Keratinocyte (primary cell): ENCODE measurements at places on chromosomes 13 and 19. TPM values are rescaled to one million over a fixed set of nuclear protein-coding genes. Genes with fewer than 3 reads are reported as not detected.

Gene RXFP2
- not detected in 3 replicates for polyA plus RNA-seq

Gene KLK8
- polyA plus RNA-seq, result 88.8 to 232 TPM (median 118 TPM) in 3 replicates

Gene NLRP5
- polyA plus RNA-seq, result not detected in 3 replicates

Gene PRSS57
- polyA plus RNA-seq, result not detected in 3 replicates

Gene ZNF525
- polyA plus RNA-seq, result 6.7 to 9.5 TPM (median 9.5 TPM) in 3 replicates

Gene PSMD8
- 346 to 528 TPM (median 350 TPM) in 3 replicates for polyA plus RNA-seq

Gene MRPL34
- 49.2 to 63.7 TPM (median 59.6 TPM) in 3 replicates for polyA plus RNA-seq

Gene NMRK2
- polyA plus RNA-seq, result not detected in 3 replicates

Gene IFNL1
- not detected in 3 replicates for polyA plus RNA-seq

Gene ZNF888
- polyA plus RNA-seq, result 2.0 to 3.1 TPM (median 2.2 TPM) in 3 replicates

Gene CGB8
- not detected in 3 replicates for polyA plus RNA-seq

Gene SLC7A10
- not detected in 3 replicates for polyA plus RNA-seq

Gene KLK2
- 0.07 to 0.14 TPM in 2 of 3 replicates, not detected in the other for polyA plus RNA-seq

DNA sequence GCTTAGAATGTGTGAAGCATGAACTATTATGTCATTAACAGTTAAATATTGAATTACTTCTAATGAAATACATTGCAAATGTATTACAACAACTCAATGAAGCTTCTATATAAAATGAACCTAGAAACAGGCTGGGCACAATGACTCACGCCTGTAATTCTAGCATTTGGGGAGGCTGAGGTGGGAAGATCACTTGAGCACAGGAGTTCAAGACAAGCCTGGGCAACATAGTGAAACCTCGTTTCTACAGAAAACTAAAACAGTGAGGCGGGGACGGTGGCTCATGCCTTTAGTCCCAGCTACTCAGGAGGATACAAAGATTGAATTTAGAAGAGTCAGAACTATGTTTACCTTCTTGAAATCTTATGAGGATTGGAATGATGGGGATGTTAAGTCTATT, 505.1 kb downstream of the SLITRK5 start:
- H3K4me3 ChIP-seq, result no peak overlapping the region
- H3K27me3 ChIP-seq, result no peaks in the 10 kb centered on the region
- no peak overlapping the region for H3K27ac ChIP-seq
- DNase-seq, result no peak
- no peaks in the 10 kb centered on the region for H3K36me3 ChIP-seq

- no peak overlapping the region for H3K4me3 ChIP-seq
- H3K36me3 ChIP-seq, result no peaks in the 10 kb centered on the region
- no peak overlapping the region for H3K27ac ChIP-seq
- peaks cover 18% of the 10 kb centered on the region for H3K4me1 ChIP-seq
- no peak for DNase-seq
Measured at GRCh38 chr13:40533072-40533471, 133.4 kb downstream of the FOXO1 start.

DNA sequence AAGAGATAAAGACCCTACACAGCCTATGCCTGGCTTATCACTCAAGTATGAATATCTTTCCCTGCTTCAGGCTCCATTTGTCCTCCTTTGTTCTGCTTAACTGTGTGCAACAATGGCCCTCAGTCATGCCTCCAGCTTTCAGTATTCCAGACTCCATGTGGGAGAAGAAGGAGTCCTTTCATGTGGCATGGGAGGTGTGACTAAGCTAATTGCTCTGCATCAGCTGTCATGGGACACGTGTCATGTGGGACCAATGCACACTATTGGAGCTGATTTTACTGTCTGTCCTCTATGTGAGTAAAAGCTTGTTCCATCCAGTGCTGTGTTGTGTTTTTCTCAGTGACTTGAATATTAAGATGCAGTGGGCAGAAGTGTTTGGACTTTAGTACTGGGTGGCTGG, 1198.3 kb downstream of the OLFM4 start:
- H3K27ac ChIP-seq, result no peak overlapping the region
- no peak for DNase-seq
- H3K27me3 ChIP-seq, result no peaks in the 10 kb centered on the region
- H3K4me1 ChIP-seq, result no peaks in the 10 kb centered on the region
- no peak overlapping the region for H3K4me3 ChIP-seq

- no peak for DNase-seq
- no peak overlapping the region for H3K27ac ChIP-seq
- no peaks in the 10 kb centered on the region for H3K27me3 ChIP-seq
- no peaks in the 10 kb centered on the region for H3K36me3 ChIP-seq
Measured at GRCh38 chr19:50967929-50968715, 1.3 kb downstream of the KLK6 start.

DNA sequence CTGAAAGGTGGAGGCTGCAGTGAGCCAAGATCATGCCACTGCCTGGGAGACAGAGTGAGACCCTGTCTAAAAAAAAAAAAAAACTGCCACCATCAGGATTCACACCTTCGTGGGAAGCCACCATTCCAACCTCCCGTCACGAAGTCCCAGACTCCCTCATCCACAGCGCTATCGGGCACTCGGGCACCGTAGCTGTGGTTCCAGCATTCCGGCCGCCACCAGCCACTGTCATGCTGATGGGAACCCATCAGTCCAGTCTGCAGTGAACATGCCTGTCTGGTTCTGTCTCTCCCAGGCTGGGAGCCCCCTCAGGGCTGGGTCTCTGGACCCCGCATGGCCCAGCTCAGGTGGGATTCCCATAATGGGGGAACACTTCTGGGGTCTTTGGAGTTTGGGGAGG, 27.5 kb downstream of the TINCR start:
- no peak for DNase-seq
- no peak overlapping the region for H3K4me3 ChIP-seq
- no peak overlapping the region for H3K27ac ChIP-seq
- H3K36me3 ChIP-seq, result no peaks in the 10 kb centered on the region
- H3K27me3 ChIP-seq, result no peaks in the 10 kb centered on the region
- peaks cover 17% of the 10 kb centered on the region for H3K4me1 ChIP-seq

DNA sequence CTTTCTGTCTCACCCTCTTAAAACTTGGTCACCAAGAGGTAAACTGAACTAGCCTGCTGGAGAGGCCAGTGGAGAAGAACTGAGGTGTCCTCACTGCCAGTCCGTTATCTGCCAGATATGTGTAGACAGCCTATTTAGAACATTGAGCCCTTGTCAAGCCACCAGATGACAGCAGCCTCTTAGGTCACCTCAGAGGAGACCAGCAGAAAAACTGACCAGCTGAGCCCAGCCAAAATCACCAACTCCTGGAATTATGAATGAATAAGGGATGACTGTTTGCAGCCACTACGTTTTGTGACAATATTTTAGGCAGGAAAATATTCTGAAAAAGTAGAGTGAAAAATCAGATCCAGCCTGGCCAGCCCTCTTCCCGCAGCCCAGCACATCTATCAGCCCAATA, 513.9 kb downstream of the DCT start:
- no peaks in the 10 kb centered on the region for H3K27me3 ChIP-seq
- DNase-seq, result no peak
- H3K36me3 ChIP-seq, result no peaks in the 10 kb centered on the region
- H3K4me3 ChIP-seq, result no peak overlapping the region

- no peak overlapping the region for H3K4me3 ChIP-seq
- no peak for DNase-seq
- H3K27me3 ChIP-seq, result peaks cover 92% of the 10 kb centered on the region
- H3K4me1 ChIP-seq, result peaks cover 7% of the 10 kb centered on the region
- H3K36me3 ChIP-seq, result no peaks in the 10 kb centered on the region
Measured at GRCh38 chr19:49430678-49431329, 5.6 kb downstream of the GFY start.

- H3K4me1 ChIP-seq, result no peaks in the 10 kb centered on the region
- H3K27ac ChIP-seq, result no peak overlapping the region
- no peak overlapping the region for H3K4me3 ChIP-seq
- peaks cover 3% of the 10 kb centered on the region for H3K27me3 ChIP-seq
- no peaks in the 10 kb centered on the region for H3K36me3 ChIP-seq
Measured at GRCh38 chr13:33091415-33091774, 75.2 kb downstream of the KL start.

DNA sequence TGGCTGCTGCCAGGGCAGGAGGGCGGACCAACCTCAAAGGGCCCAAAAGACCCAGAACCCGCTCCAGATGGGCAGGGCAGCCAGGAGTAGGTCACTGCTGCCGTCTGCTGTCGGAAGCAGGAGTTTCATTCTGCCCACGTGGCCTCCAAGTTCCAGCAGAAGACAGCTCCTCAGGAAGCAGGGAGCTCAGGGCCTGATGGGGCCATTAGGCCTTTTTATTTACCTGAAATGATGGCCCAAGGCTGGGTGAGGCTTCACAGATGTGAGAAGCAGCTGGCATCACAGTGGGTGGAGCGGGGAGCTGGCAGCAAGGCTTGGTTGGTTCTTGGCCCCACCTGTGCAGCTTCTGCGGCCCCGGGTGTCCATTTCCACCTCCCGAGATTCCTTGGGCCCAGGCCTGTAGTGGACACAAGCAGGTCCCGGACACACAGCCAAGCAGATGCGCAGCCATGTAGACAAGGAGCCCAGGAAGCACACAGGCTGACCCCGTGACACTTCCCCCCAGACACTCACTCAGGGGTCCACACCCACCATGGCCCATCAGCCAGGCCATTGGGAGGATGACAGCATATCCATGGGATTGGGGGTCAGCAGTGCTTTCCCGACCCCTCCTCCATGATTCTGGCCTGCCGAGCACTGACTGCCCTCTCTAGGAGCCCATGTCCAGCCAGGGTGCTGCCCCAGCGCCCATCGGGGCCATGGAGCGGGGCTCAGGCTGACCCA, 26.4 kb downstream of the C13orf46 start:
- H3K4me1 ChIP-seq, result peaks cover 8% of the 10 kb centered on the region
- H3K36me3 ChIP-seq, result no peaks in the 10 kb centered on the region
- peaks cover 5% of the 10 kb centered on the region for H3K27me3 ChIP-seq
- H3K27ac ChIP-seq, result no peak overlapping the region
- no peak overlapping the region for H3K4me3 ChIP-seq

DNA sequence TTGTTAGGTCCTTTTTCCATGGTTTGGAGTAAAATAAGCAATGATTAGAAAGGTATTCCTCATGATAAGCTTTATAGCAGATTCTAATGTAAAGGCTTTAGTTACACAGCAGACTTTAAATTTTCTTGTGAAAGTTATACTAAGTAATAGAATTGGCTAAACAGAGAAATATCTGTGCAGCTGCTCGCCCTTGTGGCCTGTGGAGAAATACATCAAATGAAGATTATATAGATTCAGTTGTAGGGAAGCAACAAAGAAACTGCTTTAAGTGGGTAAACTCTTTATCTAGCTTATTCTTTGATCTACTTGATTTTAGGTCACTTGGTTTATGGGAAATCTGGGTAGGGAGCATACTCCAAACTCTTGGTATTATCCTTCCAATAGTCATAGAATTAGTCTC, 1269.7 kb upstream of the SPRY2 start:
- H3K27ac ChIP-seq, result no peak overlapping the region
- no peaks in the 10 kb centered on the region for H3K4me1 ChIP-seq
- no peaks in the 10 kb centered on the region for H3K36me3 ChIP-seq
- no peak overlapping the region for H3K4me3 ChIP-seq

- no peaks in the 10 kb centered on the region for H3K36me3 ChIP-seq
- H3K4me3 ChIP-seq, result no peak overlapping the region
- H3K27me3 ChIP-seq, result no peaks in the 10 kb centered on the region
Measured at GRCh38 chr13:80726868-80727267, 385.9 kb upstream of the SPRY2 start.

- no peaks in the 10 kb centered on the region for H3K27me3 ChIP-seq
- H3K4me1 ChIP-seq, result no peaks in the 10 kb centered on the region
- H3K36me3 ChIP-seq, result no peaks in the 10 kb centered on the region
- DNase-seq, result no peak
- H3K4me3 ChIP-seq, result no peak overlapping the region
Measured at GRCh38 chr13:102176846-102177245, 225.0 kb downstream of the FGF14 start.

DNA sequence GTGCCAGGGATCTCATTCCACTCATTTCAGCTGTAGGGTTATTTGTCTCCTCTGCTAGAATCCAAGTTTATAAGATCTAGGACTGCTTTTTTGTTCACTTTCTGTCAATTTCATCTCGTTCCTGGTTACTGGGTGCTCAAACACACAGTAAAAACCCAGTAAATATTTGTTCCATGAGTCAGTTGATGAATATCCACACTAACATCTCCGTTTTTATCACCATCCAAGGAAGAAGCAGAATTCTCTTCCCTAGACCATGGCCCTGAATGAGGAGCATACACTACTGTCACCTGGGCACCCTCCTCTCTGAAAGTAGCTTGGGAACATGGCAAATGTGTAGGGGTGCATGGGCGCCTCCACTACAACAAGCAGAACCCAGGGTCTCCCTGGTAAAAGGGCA, 390.8 kb downstream of the FOXO1 start:
- DNase-seq, result no peak
- no peak overlapping the region for H3K4me3 ChIP-seq
- H3K27me3 ChIP-seq, result no peaks in the 10 kb centered on the region
- no peak overlapping the region for H3K27ac ChIP-seq

- DNase-seq, result peak; percentile 98
- peak overlapping the region; percentile 98 for H3K27ac ChIP-seq
- H3K36me3 ChIP-seq, result peaks cover 46% of the 10 kb centered on the region
- peak overlapping the region; percentile 10 for H3K4me3 ChIP-seq
- no peaks in the 10 kb centered on the region for H3K27me3 ChIP-seq
Measured at GRCh38 chr13:113837560-113838355, 26.1 kb downstream of the GAS6 start.

DNA sequence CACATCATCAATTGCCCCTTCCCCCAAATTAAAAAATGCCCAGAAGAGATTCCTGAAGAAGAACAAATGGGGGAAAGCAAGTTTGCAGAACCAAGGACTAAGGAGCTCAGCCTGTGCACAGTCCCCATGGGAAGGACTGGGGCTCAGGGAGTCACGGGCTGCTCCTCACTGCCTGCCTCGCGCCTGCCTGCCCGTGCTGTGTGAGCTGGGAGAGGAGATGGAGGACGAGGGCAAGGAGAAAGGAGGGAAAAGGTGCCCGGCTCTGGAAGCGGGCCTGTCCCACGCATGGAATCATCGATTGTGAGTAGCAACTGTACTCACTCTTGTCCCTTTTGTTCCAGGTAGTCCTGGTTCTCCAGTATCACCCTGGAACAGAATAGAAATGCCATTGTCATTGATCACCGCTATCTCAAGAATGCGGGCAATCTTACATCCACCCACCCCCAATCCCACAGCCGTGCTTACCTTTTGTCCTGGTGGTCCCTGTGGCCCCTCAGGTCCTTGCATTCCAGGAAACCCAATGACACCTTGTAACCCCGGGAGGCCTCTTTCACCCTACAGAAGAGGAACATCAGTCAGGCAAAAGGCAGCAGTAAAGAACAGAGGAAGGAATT, 93.4 kb downstream of the COL4A1 start:
- DNase-seq, result no peak
- H3K4me3 ChIP-seq, result no peak overlapping the region

- no peak overlapping the region for H3K4me3 ChIP-seq
- peaks cover 2% of the 10 kb centered on the region for H3K4me1 ChIP-seq
- DNase-seq, result no peak
- H3K27me3 ChIP-seq, result no peaks in the 10 kb centered on the region
- H3K36me3 ChIP-seq, result no peaks in the 10 kb centered on the region
Measured at GRCh38 chr19:29098863-29099481, 114.0 kb downstream of the UQCRFS1 start.
